ENCODE measurements at places on chromosomes 3 and 15. TPM values are rescaled to one million over a fixed set of nuclear protein-coding genes. Genes with fewer than 3 reads are reported as not detected.
A peak's percentile ranks its signal among the peaks of the same experiment; 100 is the strongest.

- H3K4me1 ChIP-seq = peaks cover 43% of the 10 kb centered on the region
- H3K27me3 ChIP-seq = no peaks in the 10 kb centered on the region
- H3K4me3 ChIP-seq = no peak overlapping the region
- no peak for DNase-seq
- H3K27ac ChIP-seq = peak overlapping the region; percentile 72
These were observed 198.6 kb upstream of the SLC2A2 start for GRCh38 chr3:171225165-171225564.

The TNFSF10 gene
- total RNA-seq = 34.8 TPM

The GABRR3 gene
- total RNA-seq = not detected

DNA sequence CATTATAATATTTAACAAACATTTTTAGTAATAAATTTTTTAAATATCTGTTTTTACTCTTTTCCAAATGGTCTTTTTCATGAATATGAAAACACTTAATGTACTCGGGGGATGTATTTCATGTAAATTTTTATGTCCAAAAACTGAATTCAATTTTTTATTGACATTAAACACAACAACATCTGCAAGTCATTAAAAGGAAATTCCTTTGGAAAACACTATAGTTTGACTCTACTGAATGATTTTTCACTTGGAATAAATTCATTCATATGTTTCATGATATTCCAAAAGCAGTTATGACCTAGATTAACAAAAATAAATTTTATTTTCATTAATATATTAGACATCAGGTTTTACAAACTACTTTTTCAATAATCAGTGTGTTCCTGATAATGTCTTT lies 239.8 kb upstream of the AGTR1 start:
- H3K27me3 ChIP-seq = no peaks in the 10 kb centered on the region
- H3K4me1 ChIP-seq = no peaks in the 10 kb centered on the region
- no peaks in the 10 kb centered on the region for H3K36me3 ChIP-seq
- no peak for DNase-seq
- H3K27ac ChIP-seq = no peak overlapping the region

DNA sequence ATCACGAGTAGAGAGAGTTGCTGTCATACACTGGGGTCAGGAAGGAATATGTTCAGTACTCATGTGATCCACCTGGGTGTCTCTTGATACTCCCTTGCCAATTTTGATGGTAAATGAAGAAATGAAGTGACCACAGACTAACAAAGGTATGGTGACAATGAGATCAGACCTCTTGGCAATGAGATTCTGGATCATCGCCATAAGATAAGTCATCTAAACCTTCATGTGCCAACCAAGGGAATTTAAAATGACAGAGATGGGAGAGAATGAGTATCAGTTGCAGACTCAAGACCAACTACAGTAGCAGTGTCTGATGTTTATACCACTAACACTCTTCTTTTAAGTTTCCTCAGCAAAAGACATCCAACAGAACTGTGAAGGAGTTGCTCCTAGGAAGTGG lies 601.0 kb downstream of the MECOM start:
- H3K27ac ChIP-seq = no peak overlapping the region
- no peak for DNase-seq
- peaks cover 3% of the 10 kb centered on the region for H3K27me3 ChIP-seq
- no peaks in the 10 kb centered on the region for H3K36me3 ChIP-seq
- H3K4me1 ChIP-seq = no peaks in the 10 kb centered on the region

- no peak overlapping the region for H3K4me3 ChIP-seq
- DNase-seq = no peak
- no peak overlapping the region for H3K27ac ChIP-seq
- H3K27me3 ChIP-seq = peaks cover 6% of the 10 kb centered on the region
These were observed 15.7 kb downstream of the CIDEC start for GRCh38 chr3:9864200-9864927.

- no peak overlapping the region for H3K27ac ChIP-seq
- H3K4me3 ChIP-seq = no peak overlapping the region
- no peak for DNase-seq
- no peaks in the 10 kb centered on the region for H3K36me3 ChIP-seq
These were observed 494.0 kb upstream of the NR2F2 start for GRCh38 chr15:95836536-95836935.

DNA sequence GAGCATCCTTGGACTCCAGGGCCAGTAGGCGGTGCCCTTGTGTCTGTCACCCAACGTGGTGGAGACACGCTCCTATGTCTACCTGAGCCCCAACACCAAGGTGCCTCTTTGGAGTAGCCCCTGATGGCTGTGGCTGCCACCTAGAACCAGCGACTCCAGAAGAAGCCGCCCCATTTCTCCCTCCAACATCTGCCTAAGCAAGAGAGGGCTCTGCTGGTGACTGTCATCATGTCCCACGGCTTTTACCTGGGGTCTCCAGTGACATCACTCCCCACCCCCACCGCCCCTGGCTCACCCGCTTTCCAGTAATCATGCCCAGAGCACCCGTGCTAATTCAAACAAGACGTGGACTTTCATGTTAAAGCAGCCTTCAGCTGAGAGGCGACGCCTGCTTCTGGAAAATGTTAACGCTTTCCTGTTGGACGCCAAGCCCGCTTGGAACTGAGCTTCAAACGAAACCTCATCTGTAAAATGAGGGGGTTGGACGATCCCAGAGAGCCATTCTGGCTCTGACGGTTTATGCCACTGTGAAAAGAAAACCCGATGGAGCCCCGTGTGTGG lies 57.0 kb downstream of the ISG20 start:
- H3K4me1 ChIP-seq = no peaks in the 10 kb centered on the region
- no peaks in the 10 kb centered on the region for H3K36me3 ChIP-seq
- H3K27me3 ChIP-seq = peaks cover 4% of the 10 kb centered on the region
- no peak overlapping the region for H3K4me3 ChIP-seq

The DCP1A gene
- total RNA-seq = 33.4 TPM

The ROPN1 gene
- total RNA-seq = not detected

DNA sequence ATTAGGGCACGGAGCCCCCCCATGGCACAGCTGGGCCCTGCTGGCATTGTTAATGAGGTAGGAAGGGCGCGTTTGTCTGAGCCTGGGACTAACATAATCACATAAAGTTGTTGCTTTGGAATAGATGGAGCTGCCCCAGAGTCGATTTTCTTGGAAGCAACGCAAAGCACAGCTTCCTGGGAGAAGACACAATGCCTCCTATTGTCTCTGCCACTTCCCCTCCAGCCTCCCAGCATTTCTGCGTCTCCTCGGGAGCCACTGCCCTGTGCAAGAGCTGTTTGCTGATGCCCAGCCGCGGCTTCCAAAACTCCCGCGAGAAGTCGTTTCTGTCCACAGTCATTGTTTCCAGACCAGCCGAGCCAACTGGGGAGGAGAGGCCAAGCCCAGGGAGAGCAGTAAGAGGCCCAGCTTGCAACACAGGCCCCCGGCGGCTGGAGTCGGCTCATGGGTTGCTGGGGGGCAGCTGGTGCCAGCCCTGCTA lies 18.1 kb upstream of the ALDH1A3 start:
- H3K27ac ChIP-seq = no peak overlapping the region
- DNase-seq = no peak
- no peaks in the 10 kb centered on the region for H3K36me3 ChIP-seq
- no peaks in the 10 kb centered on the region for H3K4me1 ChIP-seq
- H3K27me3 ChIP-seq = peaks cover 7% of the 10 kb centered on the region

GRCh38 chr3:44340058-44340395 lies 1.5 kb downstream of the TCAIM start:
- peaks cover 18% of the 10 kb centered on the region for H3K4me1 ChIP-seq
- no peaks in the 10 kb centered on the region for H3K27me3 ChIP-seq
- peak overlapping the region; percentile 90 for H3K4me3 ChIP-seq
- H3K36me3 ChIP-seq = peaks cover 3% of the 10 kb centered on the region
- DNase-seq = no peak
- peak overlapping the region; percentile 87 for H3K27ac ChIP-seq

The AGTR1 gene
- not detected for total RNA-seq

DNA sequence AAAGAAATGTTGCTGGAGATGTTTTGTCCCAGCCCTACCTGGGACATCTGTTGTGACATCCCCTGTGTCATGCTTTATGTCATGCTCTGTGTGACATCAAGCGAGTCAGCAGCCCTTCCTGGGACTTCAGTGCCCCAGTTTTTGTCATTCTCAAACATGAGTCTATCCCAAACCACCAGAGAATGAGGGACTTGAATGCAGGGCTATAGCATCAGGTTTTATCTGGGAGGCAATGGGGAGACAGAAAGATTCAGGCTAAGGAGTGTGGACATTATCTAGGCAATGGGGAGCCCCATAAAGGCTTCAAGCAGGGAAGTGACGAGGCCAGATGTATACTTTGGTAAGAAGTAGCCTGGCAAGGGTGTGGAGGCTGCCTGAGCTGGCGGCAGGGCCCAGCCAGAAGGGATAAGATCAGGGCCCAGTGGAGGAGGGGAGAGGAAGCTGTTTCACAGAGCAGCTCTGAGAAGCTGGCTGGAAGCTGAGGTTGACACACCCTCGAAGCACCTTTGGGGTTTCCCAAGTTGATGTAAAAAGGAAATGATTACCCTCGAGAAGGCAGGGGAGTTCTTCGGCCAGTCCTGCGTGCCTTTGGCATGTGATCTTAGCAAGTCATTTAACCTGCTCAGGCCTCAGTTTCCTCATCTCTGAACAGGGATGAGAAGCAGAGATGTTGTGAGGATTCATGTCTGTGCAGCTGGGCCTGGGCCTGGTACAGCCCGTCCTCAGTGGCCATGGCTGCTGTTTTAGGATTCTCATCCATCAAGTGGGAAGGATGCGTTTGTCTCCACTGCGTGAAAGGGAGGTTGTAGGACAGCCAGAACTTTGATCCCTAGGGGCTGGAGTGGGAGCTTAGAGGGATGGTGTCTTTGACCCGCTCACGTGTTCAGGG lies 34.3 kb downstream of the IRAK2 start:
- peak overlapping the region; percentile 37 for H3K4me3 ChIP-seq
- H3K36me3 ChIP-seq = peaks cover 10% of the 10 kb centered on the region
- DNase-seq = peak; percentile 85
- no peaks in the 10 kb centered on the region for H3K27me3 ChIP-seq

The C3orf85 gene
- total RNA-seq = not detected

DNA sequence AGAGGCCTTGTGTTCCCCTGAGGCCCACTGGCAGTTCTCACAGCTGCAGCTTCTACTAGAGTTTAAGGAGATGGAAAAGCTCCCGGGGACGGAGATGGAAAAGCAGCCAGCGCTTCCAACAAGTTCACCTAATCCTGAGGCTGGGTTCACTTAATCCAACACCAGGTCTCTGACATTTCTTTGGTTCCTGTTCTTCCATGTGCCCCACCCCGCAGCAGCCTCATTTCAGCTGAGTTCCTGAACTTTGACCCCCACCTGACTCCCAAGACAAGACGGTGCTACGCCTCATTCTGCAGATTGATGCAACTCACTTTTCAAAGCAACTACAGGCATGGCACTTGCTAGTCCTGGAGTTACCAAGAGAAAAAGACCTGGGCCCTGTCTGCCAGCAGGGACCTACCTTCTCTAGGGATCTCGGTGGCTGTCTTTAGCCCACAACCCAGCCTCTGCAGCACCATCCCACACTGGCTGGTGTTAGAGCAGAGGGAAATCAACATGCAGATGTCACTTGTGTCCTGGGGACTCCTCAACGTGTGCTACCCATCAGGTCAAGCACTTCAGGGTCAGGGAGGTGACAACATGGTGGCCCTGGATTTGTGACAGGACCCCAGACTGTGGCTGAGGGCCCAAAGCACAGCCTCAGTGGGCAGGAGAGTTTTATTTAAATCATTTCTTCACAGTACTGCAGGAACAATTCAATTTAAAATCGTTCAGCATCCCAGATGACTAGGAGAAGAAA lies 406.1 kb downstream of the VPS13C start:
- no peaks in the 10 kb centered on the region for H3K36me3 ChIP-seq
- H3K4me3 ChIP-seq = no peak overlapping the region
- H3K4me1 ChIP-seq = no peaks in the 10 kb centered on the region
- H3K27me3 ChIP-seq = peaks cover 12% of the 10 kb centered on the region

The NAA80 gene
- total RNA-seq = 18.7 TPM

GRCh38 chr3:12175844-12176453 lies 17.2 kb upstream of the TIMP4 start:
- H3K27ac ChIP-seq = no peak overlapping the region
- peaks cover 17% of the 10 kb centered on the region for H3K4me1 ChIP-seq
- peaks cover 5% of the 10 kb centered on the region for H3K27me3 ChIP-seq

The ZDHHC23 gene
- 5.1 TPM for total RNA-seq

DNA sequence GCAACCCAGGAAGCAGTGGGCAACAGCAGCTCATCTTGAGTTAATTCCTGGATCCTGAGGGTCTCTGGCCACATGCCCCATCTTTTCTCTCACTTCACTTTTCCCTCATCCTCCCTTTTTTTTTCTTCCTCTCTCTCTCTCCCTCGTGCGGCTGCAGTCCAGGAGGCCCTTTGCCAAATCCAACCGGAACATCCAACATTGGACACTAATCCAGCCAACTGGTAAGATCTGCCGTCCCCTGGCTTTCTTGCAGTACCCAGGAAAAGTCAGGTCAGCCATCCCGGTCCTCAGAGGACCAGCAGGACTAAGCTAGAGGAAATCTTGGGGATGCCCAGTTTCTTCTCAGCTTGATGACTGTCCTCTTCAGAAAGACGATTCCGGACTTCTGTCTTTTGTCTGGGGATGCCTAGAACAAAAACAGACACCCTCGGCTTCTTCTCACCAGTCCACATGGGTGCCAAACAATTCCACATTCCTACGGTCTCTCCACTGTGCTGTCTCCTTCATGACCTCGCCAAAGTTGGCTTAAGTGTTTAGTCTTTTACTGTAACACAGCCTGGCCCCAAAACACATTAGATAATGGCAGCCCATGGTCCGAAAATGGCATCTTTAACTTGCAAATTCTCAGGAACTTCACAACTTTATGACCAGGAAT lies 115.6 kb downstream of the GSK3B start:
- DNase-seq = no peak
- no peaks in the 10 kb centered on the region for H3K27me3 ChIP-seq
- peaks cover 18% of the 10 kb centered on the region for H3K4me1 ChIP-seq
- no peak overlapping the region for H3K27ac ChIP-seq

The UBL7 gene
- 47.5 TPM for total RNA-seq

- H3K4me1 ChIP-seq = peaks cover 24% of the 10 kb centered on the region
- H3K4me3 ChIP-seq = peak overlapping the region; percentile 23
- H3K27me3 ChIP-seq = peaks cover 25% of the 10 kb centered on the region
- H3K27ac ChIP-seq = peak overlapping the region; percentile 34
- no peaks in the 10 kb centered on the region for H3K36me3 ChIP-seq
These were observed 88.8 kb upstream of the TSEN2 start for GRCh38 chr3:12395349-12396012.

DNA sequence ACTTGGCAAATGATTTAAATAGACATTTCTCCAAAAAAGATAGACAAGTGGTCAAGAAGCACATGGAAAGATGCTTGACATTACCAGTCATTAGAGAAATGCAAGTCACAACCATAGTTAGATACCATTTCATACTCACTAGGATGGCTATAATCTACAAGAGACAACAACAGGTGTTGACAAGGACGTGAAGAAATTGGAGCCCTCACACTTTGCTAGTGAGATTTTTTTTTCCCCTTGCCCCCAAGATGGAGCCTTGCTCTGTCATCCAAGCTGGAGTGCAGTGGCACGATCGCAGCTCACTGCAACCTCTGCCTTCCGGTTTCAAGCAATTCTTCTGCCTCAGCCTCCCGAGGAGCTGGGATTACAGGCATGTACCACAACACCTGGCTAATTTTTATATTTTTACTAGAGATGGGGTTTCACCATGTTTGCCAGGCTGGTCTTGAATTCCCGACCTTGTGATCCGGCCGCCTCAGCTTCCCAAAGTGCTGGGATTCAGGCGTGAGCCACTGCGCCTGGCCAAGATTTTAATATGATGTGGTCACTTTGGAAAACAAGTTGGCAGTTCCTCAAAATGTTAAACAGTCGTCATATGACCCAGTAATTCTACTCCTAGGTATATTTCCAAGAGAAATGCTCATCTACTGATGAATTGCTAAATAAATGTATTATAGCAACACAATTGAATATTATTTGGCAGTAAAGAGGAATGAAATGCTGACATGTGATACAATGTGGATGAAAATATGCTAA lies 103.3 kb downstream of the ATG7 start:
- no peak overlapping the region for H3K4me3 ChIP-seq
- H3K4me1 ChIP-seq = peaks cover 3% of the 10 kb centered on the region
- H3K27ac ChIP-seq = no peak overlapping the region
- no peak for DNase-seq
- H3K36me3 ChIP-seq = peaks cover 25% of the 10 kb centered on the region

The PIK3CB gene
- 19.1 TPM for total RNA-seq

The CLRN1 gene
- not detected for total RNA-seq
